ENCODE measurements at places on chromosomes 3 and 15.

DNA sequence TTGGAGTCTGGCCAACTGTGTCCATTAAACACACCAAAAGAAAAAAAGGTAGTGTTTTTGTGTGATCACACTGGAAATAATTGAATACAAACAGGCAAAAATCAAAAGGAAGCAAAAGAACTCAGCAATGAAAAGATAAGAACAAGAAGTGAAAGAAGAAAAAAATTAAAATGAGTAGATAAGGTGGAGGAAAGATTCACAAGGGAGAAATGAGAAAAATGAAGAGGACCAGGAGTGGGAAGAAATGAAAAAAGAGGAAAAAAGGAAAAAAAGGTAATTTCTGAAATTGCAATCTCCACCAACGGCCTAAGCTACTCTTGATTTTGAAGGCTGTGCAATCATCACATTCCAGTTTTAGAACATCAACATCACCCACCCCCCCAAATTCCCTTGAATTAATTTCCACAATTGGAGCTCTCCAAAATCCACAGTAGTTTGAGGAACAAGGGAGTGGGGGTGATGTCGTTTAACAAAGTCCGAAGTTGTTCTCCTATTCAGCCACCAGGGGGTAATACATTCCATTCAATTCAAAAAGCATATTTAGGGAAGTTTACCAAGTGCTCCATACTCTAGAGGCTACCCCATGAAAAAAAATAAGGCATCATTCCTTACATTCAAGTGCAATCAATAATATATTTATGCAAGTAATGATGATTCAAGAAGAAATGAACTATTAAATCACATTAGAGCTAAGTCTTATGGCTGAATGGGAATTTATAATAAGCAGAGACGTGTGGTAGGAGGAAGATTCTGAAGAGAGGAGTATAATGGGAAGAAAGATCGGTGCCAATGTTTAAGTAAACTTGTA lies 37.4 kb downstream of the ZNF860 start:
- DNase-seq = peak; percentile 53

GRCh38 chr3:125357032-125357658 lies 18.0 kb downstream of the ZNF148 start:
- DNase-seq = no peak

DNA sequence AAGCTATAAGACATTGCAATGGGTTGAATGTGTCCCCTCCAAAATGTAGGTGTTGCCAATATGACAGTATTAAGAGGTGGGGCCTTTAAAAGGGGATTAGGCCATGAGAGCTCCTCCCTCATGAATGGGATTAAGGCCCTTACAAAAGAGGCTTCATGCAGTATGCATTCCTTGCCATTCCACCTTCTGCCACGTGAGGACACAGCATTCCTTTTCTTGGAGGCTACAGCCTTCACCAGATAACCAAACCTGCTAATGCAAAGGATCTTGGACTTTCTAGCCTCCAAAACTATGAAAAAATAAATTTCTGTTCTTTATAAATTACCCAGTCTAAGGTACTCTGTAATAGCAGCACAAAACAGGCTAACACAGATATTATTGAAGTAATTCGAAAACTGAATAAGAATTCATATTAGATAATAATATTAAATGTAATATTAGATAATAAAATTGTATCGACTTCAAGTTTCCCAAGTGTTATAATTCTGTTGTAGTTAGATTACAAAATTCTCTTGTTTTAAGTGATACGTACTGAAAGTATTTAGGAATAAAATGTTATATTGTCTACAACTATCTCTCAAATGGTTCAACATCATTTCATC lies 29.4 kb upstream of the ATP8B4 start:
- DNase-seq = peak; percentile 71

DNA sequence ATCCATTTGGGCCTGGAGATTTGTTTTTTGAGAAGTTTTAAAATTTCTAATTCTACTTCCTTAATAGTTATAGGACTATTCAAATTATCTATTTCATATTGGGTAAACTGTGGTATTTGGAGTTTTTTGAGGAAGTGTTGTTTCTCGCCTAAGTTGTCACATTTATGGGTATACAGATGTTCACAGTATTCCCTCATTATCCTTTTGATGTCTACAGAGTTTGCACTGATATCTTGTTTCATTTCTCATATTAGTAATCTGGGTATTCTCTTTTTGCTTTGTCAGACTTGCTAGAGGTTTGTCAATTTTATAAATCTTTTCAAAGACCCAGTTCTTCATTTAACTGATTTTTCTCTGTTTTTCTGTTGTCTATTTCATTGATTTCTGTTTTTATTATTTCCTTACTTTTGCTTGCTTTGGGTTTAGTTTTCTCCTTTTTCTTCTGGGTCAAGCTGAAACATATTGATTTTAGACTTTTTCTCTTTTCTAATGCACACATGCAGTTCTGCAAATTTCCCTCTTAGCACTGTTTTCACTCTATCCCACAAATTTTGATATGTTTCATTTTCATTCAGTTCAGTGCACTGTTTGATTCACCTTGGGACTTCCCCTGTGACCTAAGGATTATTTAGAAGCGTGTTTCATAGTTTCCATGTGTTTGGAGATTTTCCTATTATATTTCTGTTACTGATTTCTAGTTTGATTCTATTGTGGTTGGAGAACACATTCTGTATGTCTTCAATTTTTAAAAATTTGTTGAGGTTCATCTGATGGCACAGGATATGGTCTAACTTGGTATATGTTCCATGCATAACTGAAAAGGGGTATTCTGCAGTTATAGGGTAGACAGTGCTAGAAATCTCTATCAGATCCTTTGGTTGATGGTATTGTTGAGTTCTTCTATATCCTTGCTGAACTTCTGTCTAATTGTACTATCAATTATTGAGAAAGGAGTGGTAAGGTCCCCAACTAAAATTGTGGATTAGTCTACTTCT lies 79.6 kb downstream of the SUMF1 start:
- DNase-seq = no peak

DNA sequence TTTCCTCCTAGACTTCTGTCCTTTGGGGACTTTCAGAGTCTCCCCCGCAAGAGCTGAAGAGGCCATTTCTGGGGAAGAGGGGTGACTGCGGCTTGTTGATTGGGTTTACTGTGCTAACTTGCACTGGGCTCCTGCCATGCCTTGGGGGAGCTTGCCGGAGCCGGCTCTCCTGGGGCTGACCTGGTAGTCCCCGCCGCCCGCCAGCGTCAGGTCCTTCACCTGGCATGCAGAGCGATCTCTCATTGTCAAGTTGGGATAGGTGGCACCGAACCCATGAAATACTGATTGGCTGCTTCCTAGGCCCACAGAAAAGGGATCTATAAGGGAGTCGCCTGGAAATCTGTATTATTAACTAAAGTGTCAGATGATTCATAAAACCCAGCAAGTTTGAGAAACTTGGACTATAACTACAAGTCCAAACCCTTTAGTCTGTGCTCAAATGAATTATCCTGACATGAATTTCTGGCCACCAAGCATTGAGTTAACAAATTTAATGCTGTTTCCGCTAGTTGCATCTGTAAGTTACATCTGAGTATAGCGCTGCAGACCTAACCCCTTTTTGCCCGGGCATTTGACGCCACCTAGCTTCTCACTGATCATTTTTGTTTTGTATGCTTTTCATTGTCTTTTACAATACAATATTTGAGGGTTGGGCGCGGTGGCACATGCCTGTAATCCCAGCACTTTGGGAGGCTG lies 607 bp upstream of the IMP3 start:
- DNase-seq = peak; percentile 78

- no peak for DNase-seq
These were observed 503 bp downstream of the HLTF start for GRCh38 chr3:149085828-149086231.

DNA sequence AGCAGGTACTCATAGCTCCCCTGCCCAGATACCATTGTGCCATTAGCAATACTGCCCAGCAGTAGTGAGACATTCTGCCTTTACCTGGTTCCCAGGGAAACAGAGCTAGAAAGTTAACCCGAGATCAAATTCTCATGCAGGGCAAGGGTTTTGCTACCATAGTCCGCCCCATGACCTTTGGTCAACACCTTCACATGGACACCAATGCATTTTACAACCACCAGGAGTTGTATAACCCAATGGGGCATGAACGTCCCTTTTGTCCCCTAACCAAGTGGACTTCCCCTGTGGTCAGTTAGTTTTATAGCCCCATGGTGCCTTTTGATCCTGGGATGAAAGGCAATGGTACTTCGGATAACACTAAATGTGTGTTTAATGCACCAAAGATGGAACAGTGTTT lies 151.7 kb upstream of the IQSEC1 start:
- no peak for DNase-seq

DNA sequence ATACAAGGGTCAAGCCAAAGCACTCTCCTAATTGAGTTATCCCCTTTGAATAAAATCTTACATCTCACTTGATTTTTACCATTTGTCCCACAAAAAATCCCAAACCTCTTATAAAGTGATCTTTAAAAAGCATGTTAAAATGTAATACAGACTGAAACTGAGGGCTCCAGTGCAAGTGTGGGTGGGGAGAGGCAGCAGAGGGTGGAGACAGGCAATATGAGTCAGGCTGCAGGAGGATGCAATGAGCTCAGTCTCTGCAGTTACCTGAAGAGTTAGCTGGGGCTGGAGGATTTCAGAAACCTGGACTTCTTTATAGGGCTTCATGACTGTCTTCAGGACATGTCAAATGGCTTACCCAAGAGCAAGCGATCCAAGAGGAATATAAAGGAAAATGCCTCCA lies 14.2 kb upstream of the COLQ start:
- no peak for DNase-seq

Data from HT1080 (cell line).